T-helper 9 cell (primary cell): ENCODE measurements at places on chromosomes 7 and 10.

- DNase-seq, result no peak
Measured at GRCh38 chr7:41709621-41710020, 6.7 kb upstream of the INHBA start.

DNA sequence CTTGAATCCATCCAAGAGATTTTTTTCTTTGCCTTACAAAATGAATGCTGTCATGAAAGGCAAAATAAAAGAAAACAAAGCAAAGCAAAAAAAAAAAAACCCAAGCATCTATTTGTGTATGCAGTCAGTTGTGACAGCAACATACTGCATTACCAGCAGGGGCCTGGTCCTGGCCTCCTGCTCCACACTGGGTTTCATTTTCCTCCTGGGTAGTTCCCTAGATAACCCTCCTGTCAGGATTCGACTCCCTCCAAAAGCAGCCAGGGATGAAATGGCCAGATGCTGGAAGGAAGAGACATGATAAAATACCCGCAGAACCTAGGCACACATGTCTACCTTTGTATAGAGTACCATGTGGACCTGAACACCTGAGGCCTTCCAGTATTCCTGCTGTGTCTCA is 148.6 kb downstream of the NRCAM start:
- DNase-seq, result no peak

GRCh38 chr7:47384755-47385535 is 197.0 kb downstream of the TNS3 start:
- no peak for DNase-seq

DNA sequence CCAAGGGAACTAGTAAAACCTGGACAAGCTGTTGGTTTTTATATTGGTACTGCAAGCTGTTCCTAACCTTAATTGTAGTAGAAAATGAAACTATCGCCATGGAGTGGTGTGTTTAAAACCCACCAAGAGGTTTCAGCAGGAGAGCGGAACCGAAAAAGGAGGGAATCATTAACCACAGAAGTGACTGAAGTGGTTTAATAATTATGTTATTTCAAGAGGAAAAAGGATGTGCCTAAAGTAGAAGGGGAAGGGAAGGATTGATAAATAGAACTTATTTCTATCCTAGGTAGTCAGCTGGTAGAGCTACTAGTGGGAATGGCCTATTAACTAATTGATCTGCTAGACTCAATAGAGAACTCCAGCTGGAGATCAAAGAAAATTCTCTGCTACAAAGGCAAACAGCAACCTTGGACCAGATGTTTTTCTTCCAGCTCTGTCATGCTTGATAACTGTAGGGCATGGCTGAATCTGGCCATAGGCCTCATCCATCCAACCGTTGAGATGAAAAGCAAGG is 91.8 kb downstream of the BAMBI start:
- no peak for DNase-seq

GRCh38 chr10:131676800-131677421 is 223.9 kb upstream of the PPP2R2D start:
- no peak for DNase-seq

DNA sequence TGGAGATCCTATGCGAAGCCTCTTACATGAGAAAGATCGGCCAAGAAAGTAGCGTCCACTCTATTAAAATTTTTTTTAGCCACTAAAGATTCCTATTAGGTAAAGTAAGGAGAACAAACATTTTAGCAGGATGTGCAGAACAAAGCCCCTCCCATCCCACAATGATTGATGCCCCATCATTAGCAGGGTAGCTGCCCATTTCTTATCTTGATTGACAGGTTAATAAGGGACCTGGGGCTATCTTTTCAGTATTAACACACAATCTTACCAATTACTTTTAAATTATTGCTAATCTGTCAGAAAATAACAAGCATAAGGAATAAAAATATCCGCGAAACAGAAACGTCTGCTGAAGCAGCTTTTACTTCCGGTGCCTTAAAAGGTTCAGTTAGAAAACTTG is 5.1 kb downstream of the FZD8 start:
- no peak for DNase-seq

- DNase-seq, result no peak
Measured at GRCh38 chr10:67077376-67077775, 151.5 kb downstream of the LRRTM3 start.

DNA sequence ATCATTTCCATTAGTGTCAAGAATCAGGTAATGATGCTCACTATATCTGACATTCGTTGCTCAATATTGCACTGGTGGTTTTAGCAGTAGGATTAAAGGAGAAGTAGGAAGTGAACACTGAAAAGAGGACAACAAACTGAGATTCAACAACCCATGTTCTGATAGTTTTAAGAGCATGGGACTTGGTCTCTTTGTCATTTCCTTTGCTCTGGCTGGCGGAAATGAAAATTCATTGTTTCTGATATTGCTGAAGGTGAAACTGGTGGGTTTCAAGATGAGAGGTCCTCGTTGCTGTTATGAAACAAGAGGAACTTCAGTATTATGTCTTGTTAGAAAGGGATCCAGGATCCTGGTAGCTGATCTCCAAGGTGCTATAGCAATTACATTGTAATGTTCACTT is 129.0 kb downstream of the DNAH11 start:
- DNase-seq, result no peak

GRCh38 chr7:50766106-50766848 is 16.4 kb downstream of the GRB10 start:
- no peak for DNase-seq

DNA sequence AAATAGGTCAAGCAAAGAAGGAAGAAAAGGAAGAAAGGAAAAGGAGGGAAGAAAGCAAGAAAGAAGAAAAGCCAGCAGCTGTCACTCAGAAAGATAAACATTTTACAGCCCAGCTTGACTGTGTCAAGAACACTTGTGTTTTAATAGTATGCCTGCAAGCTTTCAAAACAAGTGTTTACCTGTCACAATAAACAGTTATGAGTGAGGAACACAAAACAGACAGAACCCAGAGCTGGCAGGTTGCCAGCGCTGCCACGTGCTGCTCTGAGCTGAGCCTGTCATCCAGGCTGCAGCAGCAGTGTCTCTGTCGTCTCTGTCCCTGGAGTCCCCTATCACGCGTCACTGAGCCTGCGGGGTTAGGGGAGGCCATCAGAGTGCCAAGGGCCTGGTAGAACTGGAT is 827.6 kb upstream of the AUTS2 start:
- DNase-seq, result no peak

GRCh38 chr7:4113976-4114375 is 568.1 kb upstream of the FOXK1 start:
- DNase-seq, result no peak

- no peak for DNase-seq
Measured at GRCh38 chr10:102286216-102286615, 40.9 kb downstream of the GBF1 start.

DNA sequence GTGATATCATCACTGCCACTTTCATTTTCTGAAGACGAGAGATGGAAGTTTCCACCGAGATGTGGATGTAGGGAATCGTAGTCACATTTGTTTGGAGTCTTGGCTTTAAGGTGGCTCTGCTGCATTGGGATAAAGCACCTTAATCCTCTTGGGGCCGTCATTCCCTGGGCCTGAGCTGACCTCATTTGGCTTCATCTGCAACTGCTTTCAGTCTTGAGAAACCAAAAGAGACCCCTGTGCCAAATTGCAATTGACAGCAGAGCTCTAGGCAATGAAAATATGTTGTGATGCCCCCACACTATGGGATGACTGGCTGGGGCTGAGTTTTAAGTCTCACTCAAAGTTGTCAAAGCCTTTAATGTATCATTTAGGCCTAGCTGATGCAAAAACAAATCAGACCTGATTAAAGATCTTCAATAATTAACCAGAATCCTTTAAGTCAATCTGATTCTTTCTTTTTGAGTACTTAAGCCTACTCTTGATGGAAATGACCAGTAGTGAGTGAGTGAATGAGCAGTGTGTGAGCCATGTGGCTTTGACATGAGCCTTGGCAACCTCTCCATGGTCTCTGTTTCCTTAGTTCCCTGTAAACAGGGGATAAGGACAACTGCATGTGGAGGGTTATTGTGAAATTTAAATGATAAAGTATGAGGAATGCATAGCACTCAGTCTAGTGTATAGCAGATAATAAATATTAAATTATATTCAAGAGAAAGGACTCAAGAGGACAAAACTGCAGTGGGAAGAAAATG is 155.0 kb downstream of the BMPER start:
- DNase-seq, result no peak

DNA sequence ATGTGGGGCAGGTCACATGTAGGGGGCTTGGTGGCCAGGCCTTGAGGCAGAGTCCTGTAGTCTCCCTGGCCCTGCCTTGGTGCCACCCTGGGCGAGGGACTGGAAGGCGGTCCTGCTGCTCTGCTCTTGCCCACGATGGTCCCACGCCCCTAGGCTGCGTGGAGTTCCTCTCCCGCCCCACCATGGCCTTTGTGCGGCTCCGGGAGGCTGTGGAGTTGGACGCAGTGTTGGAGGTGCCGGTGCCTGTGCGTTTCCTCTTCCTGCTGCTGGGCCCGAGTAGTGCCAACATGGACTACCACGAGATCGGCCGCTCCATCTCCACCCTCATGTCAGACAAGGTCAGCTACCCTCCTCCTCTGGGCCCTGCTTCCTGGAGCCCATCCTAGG is 10.0 kb downstream of the FASTK start:
- no peak for DNase-seq

DNA sequence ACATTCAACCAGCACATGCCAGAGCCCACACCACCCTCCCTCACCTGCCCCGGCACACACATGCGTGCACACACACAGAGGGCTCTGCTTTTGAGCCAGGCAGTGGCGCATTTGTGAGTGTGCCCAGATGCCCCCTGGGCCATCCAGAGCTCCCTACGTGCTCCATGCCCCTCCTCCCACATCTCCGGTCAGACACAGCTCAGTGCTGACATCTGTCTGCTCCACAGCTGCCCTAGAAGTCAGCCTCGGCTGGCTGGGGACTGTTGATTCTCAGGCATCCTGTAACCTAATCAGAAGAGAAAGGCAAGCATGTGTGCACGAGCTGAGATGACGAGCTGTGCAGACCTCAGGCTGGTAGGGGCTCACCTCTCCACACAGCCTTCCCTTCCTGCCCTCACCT is 135.1 kb downstream of the ZMIZ1 start:
- DNase-seq, result no peak

DNA sequence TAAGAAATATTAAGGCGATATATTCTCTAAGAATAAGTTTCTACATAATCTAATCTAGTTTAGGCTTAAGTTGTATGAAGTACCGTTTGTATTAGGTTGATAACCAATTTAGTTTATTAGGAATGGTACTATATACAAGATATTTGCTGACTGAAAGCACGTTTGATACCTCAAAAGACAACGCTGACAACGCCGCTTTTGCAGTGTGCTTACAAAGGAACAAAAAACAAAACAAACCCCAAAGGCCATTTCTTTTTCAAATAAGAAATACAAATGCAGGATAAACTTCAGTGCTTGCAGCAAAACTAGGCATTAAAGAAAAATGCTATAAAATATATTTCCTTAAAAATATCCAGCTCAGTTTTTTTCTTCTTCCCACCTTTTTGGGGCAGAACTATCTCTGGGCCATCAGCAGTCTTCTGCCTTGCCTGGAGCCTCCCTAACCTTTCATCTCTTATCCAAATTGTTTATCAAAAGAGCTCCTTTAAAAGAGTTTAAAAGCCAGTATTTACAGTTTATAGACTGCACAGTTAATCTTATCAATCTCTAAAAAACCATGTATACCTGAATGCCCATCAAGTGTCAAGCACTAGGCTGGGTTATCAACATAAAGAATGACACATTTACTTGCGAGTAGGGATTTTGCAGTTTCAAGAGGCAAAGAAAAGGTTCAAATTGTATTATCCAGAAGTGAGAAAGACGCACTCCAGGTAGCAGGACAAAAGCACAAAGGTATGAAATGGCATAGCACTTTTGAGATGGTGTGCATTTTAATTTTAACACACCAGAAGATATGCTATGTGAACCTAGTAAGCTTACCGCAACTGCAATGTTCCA is 4.1 kb upstream of the KMT2E start:
- DNase-seq, result no peak

- no peak for DNase-seq
Measured at GRCh38 chr7:85805249-85805648, 618.4 kb upstream of the SEMA3D start.

DNA sequence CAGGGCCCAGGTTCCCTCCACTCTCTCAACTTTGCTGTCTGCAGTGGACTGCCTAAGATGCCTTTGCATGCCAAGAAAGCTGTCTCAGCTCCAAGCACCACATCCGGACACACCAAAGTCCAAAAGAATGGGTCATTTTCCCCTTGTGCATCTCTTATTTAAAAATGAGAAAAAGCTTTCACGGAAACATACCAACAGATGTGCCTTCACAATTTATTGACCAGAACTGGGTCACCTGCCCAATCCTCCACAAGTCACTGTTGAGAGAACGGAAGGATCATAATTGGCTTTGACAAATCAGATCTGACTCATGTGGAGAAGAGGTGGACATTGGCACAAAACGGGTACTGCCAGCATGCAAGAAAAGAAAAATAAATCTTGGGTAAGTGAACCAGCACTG is 258.3 kb downstream of the SNX13 start:
- no peak for DNase-seq

DNA sequence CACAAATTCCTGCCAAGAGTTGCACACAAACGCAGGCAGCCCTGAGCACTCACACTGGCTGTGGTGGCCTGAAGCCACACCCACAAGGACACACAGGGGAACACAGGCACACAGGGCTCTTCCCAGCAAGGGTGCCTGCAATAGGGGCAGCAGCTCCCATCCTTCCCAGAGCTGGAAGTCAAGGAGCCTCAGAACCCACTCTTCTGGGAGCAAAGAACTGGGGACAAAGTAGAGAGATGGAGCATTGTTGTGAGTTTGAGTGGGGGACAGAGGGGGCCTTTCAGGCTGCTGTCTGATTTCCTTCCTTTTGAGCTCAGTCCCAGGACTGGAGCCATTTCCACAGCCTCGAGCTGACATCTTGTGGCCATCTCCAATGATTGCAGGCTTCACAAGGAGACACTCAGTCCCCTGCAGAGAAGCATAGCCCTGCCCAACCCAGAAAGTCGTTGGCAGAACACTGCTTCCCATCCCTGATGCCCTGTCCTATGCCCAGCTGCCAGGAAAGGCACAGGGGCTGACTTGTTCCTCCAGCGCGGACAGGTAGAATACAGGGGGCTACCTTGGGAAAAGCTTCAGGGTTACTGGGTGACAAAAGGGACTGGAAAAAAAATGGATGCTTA is 34.4 kb upstream of the SLF2 start:
- DNase-seq, result no peak

- DNase-seq, result no peak
Measured at GRCh38 chr10:68721673-68722335, 765 bp downstream of the CCAR1 start.

- DNase-seq, result no peak
Measured at GRCh38 chr7:44849885-44850544, 2.1 kb upstream of the H2AZ2 start.

GRCh38 chr10:54708021-54708420 is 93.0 kb downstream of the PCDH15 start:
- no peak for DNase-seq

DNA sequence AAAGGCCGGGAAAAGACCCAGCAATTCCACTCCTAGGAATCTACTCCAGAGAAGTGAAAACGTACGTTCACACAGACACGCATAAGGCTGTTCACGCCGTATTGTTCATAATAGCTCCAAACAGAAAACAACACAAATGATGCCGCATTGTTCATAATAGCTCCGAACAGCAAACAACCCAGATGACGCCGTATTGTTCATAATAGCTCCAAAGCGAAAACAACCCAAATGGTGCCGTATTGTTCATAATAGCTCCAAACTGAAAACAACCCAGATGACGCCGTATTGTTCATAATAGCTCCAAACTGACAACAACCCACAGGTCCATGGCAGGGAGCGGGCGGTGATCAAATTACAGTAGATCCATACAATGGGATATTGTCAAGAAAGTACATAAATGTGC is 85.2 kb upstream of the DNAAF5 start:
- no peak for DNase-seq

- no peak for DNase-seq
Measured at GRCh38 chr10:77970869-77971803, 44.6 kb upstream of the DLG5 start.

- DNase-seq, result no peak
Measured at GRCh38 chr7:43010061-43010460, 77.9 kb downstream of the MRPL32 start.
